ENCODE measurements at places on chromosomes 12 and 14.
A peak's percentile ranks its signal among the peaks of the same experiment; 100 is the strongest.

DNA sequence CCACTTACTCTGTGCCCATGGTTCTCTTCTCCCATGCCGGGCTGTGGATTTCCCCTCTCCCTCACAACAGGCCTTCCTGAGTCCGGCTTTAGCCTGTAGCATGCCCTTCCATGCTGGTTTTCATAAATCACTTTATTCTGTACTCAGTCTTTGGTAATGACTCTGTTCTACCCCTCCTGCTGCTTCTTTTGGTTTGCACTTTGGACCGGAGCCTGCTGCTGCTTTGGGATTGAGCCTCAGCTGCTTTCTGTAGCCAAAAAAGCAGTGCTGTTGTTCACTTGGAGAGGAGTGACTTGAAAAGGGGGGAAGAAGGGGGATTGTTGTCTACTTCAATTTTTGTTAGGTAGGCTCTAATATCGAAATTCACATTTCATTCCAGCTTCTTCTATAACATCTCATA, 8.5 kb upstream of the SLC6A13 start:
- DNase-seq: no peak

DNA sequence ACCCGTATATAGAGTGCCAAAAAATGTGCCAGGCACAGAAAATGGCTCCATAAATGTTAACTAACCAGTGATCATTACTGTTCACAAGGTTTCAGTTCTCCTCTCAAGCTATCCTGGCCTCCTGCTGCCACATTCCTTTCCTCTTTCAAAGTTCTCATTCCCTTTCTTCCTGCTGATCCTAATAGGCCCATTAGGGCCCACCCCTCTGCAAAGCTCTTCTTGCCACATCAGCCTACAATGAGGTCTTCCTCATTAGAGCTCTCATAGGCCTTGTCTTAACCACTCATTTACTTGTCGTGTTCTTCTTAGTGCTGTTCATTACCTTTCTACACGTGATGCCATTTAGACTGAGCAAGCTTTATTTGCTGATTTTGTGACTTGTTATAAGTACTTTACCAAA, 40.5 kb downstream of the RPS29 start:
- no peak for DNase-seq

GRCh38 chr14:98543074-98543473, 728.9 kb downstream of the BCL11B start:
- DNase-seq: no peak

DNA sequence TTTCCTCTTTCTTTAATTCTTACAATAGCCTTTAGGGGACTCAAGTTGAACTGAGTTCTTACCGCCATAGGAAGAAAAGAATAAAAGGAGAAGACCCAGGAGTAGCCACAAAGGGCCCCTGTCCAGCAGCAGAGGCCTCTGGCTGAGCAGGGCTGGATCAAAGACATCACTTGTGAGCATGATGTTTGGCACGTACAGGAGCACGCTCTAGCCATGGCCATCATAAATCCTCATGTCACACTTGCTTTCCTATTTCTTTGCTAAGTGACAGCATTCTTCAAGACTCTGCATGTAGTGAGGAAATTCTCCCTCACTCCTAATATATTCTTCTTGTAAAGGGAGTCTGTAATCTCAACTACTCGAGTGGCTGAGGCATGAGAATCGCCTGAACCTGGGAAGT, 15.7 kb downstream of the CLEC4C start:
- no peak for DNase-seq

DNA sequence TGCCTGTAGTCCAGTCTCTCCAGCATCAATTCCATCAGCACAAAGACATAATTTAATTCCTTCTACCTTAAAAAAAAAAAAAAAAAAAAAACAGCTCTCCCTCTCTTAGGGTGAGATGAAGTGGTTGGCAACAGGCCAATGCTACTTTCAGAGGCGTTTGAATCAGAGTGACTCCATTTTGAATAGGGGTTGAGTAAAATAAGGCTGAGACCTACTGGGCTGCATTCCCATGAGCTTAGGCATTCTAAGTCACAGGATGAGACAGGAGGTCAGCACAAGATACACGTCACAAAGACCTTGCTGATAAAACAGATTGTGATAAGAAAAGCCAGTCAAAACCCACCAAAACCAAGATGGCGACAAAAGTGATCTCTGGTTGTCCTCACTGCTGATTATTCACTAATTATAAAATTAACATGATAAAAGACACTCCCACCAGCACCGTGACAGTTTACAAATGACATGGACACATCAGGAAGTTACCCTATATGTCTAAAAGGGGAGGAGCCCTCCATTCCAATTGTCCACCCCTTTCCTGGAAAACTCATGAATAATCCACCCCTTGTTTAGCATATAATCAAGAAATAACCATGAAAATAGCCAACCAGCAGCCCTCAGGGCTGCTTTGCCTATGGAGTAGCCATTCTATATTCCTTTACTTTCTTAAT, 6.9 kb upstream of the TCL1B start:
- DNase-seq: no peak

- no peak for DNase-seq
Measured at GRCh38 chr12:113673458-113674238, 202.0 kb upstream of the LHX5 start.

DNA sequence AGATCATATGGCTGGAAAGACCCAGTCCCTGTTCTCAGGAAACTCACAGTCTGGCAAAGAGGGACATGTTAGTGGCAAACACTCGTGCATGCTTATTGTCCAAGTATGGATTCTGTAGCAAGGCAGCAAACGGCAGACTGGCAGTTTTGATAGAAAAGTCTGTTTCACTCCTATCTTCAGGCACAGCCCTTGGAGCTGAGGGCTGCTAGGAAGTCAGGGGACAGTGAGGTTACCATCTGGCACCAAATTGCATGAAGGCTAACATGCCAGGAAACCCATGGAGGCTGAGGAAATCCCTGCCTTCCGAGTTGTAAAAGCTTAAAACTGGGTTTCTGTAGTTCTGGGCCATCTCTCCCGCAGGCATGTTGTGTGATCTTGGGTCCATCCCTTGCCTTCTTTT, 32.9 kb downstream of the CALM1 start:
- DNase-seq: no peak

DNA sequence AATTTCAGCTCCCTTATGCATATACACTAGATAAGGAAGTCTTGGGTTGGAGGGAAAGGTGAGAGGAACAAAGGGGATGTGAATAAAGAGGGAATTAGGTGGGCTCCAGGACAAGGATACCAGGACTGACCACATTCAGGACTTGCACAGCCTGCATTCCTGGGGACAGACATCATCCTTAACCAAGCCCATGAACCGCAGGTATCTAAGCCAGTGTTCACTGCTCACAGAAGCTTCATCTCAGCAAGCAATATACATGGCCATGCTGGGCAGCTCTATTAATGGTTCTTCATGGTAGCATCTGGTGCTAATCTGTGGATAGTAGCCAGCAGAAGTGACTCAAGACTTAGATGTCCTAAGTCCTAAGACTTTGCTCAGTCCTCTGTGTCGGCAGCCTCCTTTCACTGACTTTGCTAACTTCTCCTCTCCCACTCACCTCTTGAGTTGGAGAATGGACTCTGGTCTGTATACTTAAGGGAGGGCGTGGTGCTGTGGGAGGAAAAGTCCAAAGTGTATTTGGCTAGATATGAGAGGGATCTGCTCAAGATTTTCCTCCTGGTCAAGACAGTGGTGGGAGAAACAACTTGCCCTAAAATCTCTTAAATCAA, 136.1 kb downstream of the ASCL1 start:
- DNase-seq: no peak

- DNase-seq: no peak
Measured at GRCh38 chr14:79337761-79338160, 873.5 kb downstream of the DIO2 start.

GRCh38 chr14:52951681-52952554, 1.1 kb upstream of the FERMT2 start:
- no peak for DNase-seq

GRCh38 chr14:64217834-64218233, 76.3 kb downstream of the ESR2 start:
- DNase-seq: no peak

- no peak for DNase-seq
Measured at GRCh38 chr12:27429606-27430005, 16.9 kb upstream of the SMCO2 start.

DNA sequence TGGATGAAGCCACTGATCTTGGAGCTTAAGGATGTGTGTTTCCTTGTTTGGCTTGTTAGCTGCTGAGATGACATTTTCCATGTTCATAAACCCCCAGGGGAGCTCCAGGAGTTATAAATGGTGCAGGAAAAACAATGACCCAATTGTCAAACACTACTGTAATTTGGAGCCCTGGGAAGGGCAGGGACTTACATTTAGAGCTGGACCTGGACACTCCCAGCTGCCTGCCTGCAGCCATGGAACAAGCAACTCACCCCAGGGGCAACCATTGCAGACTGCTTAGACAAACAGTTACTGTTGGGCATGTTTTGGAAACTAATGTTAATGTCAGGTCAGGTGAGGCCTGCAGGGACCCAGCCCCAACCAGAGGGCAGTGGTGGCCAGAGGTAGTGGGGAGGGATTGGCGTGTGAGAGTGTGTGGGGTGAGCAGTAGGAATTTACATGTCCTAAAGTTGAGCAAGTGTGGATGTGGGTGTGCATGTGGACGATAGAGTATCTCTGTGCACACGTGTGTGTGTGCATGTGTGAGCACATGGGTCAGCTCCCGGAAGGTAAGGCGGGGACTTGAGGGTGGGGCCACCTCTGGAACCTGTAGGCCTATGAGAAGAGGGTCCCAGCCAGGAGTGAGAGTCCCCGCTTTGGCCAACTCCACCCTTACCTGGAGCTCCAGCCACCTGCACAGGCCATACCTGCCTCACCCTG, 86.4 kb upstream of the NOS1 start:
- DNase-seq: no peak

DNA sequence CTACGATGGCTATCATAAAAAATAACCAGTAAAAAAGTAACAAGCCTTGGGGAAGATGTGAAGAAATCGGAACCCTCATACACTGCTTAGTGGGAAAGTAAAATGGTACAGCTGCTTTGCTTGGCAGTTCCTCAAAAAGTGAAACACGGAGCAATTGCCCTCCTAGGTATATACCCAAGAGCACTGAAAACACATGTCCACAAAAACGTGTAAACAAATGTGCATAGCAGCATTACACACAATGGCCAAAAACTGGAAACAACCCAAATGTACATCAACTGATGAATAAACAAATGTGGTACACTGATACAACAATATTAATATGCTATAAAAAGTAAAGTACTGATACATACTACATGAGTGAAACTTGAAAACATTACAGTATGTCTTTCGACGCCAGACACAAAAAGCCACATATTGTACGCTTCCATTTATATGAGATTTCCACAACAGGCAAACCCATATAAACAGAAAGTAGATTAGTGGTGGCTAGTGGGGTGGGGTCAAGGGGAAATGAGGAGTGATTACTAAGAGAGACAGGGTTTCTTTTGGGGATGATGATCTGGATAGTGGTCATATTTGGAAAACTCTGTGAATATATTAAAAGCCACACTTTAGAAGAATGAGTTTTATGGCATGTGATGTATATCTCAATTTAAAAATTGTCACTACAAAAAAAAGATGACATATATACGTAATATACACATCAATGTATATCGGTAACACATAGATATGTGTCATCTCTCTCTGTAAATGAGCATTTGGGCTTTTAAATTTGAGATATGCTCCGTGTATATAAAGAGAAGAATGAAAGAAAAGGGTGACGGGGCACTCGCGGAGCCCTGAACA, 996 bp downstream of the SLC41A2 start:
- DNase-seq: no peak

DNA sequence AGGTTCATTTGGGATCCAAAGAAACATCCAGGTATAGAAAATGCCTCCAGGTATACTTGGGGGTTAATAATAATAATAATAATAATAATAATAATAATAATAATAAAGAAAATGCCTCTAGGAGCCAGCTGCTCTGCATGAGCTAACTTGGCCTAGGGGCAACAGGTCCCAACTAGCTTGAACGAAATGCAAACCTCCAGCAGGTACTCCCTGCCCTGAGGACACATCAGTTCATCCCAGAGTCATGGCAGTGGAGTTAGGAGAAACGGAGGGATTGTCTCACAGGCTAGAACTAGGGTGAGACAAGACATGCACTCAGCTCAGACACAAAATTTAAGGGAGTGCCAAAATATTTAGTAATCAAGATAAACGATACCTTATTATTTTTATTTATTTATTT, 12.5 kb upstream of the TMEM229B start:
- DNase-seq: no peak

- no peak for DNase-seq
Measured at GRCh38 chr12:105334001-105334400, 3.5 kb downstream of the C12orf75 start.

DNA sequence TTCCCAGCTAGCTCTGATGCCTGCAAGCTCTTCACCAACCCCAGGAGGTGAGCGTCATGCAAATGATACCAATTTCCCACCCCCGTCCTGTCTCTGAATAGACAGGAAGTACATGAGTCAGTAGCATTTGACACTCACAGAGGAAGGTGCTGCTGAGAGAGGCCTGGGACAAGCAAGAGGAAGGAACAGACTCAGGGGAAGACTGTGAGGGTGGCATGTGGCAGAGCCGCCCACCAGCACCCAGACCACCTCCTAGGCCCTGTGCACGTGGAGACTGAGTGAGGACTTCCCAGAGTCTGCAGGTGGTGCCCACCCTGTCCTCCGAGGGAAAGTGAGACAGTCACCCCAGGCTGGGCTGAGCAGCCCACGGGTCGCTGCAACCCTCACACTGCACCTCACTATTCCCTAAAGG, 199.5 kb upstream of the SFSWAP start:
- peak; percentile 59 for DNase-seq

DNA sequence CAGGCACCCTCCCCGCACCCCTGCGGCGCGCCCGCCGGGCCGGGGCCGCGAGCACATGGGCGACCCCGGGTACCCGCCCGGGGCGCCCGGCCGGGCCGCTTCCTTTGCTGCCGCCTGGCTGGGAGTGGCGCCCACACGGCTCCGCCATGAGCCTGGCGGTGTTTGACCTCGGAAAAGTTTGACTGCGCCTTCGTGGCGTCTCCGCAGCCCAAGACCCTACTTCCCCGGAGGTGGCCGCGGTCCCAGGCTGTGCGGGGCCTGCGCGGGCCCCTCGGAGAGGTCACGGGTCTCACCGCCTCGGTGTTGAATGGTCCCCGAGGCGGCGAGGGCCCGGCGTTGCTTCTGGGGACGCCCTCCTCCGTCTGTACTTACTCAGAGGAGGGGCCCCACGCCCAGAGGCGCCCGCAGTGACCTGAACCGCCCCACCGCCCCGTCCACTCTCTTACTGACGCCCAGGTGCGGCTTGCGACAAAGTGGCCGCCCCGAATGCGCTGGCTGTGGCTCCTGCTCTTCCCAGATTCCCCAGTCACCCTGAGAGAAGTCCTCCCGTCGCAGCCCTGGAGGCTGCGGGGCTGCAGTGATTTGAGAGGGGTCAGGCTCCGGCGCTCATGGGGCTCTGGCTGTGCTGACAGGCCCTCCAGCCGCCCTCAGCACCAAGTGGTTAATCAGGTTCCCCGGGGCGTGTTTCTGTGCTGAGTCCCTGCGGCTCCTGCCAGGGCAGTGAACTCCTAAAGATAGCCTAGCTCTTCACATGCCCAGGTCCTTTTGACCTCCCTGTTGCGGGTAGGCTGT, 5.8 kb downstream of the KMT5A start:
- DNase-seq: peak; percentile 15

GRCh38 chr12:30108666-30109065, 324.9 kb upstream of the TMTC1 start:
- DNase-seq: no peak

- no peak for DNase-seq
Measured at GRCh38 chr12:4943067-4943937, 33.6 kb downstream of the KCNA1 start.

- DNase-seq: no peak
Measured at GRCh38 chr14:65260786-65261185, 151.7 kb upstream of the FUT8 start.
